ENCODE measurements at places on chromosomes 12 and 14.

DNA sequence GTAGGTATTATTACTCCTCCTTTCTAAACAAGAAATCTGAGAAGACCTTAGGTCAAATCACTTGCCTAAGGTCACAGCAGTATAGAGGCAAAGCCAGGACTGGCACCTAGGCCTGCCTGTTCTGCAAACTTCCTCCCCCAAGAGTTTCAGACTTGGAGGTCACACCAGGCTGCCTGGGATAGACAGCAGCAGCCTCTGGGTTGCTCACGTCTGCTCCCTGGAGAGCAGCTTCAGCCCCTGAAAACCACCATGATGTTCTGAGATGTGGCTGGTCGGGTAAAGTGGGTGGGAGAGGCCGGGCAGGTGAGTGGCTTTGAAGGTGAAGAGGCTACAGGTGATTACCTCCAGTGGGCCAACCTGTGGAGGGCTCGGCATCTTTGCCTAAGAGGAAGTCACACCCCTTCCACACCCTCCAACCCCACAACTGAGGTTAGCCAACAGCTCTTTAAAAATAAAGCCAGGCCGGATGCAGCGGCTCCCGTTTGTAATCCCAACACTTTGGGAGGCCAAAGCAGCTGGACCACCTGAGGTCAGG is 37.0 kb upstream of the PNMA1 start:
- DNase-seq = no peak

DNA sequence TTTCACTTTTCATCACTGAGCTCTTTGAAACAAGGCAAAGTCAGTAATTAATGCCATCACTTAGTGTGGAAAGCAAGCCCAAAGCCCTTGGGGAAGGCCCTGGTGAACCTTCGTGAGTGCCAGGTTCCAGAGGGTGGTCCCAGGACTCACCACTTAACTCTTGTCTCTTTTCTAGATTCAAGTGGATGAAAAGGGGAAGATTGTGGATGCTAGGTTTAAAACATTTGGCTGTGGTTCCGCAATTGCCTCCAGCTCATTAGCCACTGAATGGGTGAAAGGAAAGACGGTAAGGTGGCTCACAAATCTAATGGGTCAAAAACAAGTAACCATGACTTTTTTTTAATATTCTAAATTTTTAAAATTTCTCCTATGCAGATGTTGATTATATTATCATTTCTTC is 2.8 kb downstream of the ISCU start:
- no peak for DNase-seq

- no peak for DNase-seq
Measured at GRCh38 chr14:102893452-102893851, 29.0 kb upstream of the AMN start.

DNA sequence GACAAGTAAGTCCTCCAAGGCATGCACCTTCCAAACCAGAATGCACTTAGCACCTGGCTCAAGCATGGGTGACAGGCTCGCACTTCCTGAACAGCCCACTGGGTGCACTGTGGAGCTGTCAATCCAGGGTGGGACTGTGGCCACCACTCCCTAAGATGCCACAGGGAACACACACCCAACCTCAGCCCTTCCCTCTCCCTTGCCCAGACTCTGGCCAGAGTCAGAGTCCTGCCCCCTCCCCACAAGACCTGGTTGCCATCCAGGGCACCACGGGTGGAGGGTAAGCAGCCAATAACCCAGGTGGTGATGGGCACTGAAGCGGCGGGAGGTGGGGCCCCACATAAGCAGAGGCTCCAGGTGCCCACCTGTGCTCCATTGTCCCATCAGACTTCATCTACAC is 160.6 kb downstream of the MYRFL start:
- no peak for DNase-seq

DNA sequence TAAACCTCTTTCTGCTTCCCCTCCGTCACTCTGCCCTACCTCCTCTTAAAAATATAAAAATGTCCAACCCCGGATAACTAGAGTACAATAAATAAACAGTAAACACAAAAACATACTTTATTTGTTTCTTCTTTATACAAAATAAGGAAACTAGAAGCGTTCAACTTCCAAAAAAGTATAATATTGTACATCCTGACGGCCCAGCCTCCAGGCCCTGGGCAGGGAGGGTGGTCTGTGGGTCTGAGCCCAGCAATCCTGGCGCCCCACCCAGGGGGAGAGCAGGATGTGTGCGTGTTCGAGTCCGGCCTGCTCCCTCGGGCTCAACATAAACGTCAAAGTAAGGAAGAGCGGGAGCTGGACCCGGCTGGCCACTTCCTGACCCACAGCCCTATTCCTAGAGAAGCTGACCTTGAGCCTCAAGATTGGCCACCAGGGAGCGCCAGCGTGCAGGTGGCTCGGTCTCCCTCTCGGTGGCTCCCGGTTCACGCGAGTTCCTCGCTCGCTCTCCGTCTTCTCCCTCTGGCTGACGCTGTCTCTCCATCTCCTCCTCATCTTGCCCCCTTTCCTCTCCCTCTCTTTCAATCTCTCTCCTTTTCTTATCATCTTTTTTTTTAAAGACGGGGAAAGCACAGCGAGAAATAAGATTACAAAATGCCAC is 9.4 kb downstream of the LHX5 start:
- DNase-seq = peak; percentile 49
